ENCODE measurements at places on chromosomes 7 and 10.
A peak's percentile ranks its signal among the peaks of the same experiment; 100 is the strongest.

DNA sequence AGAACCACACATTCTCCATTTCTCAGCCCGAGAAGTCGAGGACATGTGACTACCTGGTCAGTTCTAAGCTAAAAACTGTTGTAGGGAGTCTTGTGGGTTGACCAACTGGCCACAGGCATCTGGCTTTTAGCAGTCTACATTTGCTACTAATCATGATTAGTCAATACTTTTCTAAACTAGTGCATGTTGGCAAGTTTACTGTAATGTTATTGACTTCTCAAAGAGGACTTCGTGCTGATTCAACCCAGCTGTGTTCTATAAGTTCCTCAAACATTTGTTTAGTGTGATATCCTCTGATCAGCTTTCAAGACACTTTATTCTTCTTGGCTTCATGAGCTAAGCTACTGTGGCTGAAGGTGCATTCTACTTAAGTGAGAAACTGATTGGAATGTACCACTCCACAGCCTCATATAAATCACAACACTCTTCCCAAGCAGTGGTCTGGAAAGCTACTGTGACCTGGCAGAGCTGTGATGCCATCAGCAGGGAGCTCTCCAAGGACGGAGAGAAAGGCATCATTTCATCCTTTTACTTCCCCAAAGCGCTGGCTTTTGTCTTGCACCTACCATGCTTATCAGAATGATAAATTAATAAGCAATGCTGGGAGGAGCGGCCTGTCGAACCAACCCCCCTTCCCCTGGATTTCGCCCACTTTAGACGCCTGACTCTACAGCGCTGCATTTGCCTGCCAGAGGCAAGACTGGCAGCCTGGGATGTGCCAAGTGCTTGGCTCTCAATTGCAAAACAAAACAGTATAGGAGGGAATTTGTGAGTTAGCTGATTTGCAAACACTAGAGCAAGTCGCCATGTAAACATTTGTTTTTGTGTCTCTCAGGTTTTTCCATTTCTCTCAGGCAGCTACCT, 206.7 kb upstream of the PLXNA4 start:
- no peak for DNase-seq

DNA sequence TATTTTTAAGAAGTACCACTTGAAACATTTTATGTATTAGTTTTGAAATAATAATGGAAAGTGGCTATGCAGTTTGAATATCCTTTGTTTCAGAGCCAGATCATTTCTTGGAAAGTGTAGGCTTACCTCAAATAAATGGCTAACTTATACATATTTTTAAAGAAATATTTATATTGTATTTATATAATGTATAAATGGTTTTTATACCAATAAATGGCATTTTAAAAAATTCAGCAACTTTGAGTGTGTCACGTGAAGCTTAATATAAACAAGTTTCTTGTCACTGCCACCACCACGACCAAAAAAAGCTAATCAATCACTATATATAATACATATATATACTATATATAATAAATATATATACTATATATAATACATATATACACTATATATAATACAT, 4.8 kb downstream of the IL6 start:
- no peak for DNase-seq

DNA sequence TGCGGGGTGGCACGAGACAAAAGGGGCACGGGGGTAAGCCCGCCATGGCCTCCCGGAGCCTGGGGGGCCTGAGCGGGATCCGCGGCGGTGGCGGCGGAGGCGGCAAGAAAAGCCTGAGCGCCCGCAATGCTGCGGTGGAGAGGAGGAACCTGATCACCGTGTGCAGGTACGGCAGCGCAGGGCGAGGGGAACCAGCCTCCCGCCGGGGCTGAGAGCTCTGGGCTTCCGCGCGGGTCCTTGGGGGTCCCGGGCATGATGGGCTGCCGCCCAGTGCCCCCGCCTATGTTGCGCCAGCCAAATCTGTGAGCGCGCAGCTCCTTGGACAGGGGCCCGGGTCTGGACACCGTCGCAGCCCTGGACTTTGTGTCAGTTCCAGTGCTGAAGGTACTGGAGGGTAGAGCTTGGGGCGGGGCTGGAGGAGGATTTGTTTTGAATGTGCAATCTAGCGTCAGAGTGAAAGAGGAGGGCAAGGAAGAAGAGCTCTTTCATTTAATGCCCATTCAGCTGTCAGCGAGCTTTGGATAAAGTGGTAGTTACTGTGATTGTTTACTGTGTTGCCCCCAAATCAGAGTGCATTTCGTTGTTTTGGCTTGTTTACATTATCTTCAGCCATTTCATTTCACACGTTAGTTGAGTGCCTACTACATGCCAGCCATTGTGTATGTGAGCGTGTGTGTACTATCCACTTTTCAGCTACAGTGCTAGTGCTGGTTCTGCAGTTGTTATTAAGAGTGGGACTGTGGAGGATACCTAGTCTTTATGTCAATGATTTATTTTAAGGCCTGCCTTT, 777 bp downstream of the RUNDC3B start:
- no peak for DNase-seq

GRCh38 chr7:149448961-149449360, 11.9 kb downstream of the ZNF777 start:
- DNase-seq = no peak

GRCh38 chr7:41067576-41067975, 635.3 kb downstream of the INHBA start:
- no peak for DNase-seq

GRCh38 chr10:106557951-106558733, 606.4 kb downstream of the SORCS1 start:
- DNase-seq = no peak

GRCh38 chr10:31953080-31953479, 24.4 kb upstream of the ARHGAP12 start:
- no peak for DNase-seq

DNA sequence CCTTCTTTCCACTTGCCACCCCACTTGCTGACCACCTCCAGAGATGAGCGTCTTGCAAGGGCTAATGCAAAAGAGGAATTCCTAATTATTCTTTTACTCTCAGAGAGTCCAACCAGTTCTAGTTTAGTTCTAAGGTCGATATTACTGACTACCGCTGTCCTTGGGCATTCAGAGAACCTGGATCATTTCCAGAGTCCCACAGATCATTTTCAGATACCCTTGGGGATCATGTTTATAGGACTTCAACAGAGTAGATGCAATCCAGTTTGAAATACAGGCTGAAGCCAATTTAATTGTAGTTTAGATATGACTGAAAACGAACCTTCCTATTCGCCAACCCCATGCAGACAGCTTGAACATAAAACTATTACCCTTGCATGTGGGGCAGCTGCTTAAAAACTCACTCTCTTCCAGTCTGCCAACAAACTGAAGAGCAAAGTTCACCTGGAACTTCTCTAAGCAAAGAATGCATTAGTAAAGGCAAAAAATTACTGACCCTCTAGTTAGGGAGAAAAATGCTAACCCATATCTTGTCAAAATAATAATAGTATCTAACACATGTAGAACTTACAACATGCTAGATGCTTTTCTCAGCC, 22.4 kb downstream of the CFAP69 start:
- no peak for DNase-seq

GRCh38 chr10:69218831-69219230, 1.3 kb upstream of the HKDC1 start:
- DNase-seq = no peak

GRCh38 chr7:98702021-98702420, 84.9 kb downstream of the NPTX2 start:
- no peak for DNase-seq

GRCh38 chr10:133568287-133568614, 2.9 kb upstream of the SYCE1 start:
- DNase-seq = no peak

- DNase-seq = no peak
Measured at GRCh38 chr7:2065528-2065927, 167.2 kb downstream of the MAD1L1 start.

GRCh38 chr10:24228642-24229041, 19.7 kb downstream of the KIAA1217 start:
- no peak for DNase-seq

GRCh38 chr10:36441557-36441956, 683.8 kb upstream of the ANKRD30A start:
- DNase-seq = no peak

DNA sequence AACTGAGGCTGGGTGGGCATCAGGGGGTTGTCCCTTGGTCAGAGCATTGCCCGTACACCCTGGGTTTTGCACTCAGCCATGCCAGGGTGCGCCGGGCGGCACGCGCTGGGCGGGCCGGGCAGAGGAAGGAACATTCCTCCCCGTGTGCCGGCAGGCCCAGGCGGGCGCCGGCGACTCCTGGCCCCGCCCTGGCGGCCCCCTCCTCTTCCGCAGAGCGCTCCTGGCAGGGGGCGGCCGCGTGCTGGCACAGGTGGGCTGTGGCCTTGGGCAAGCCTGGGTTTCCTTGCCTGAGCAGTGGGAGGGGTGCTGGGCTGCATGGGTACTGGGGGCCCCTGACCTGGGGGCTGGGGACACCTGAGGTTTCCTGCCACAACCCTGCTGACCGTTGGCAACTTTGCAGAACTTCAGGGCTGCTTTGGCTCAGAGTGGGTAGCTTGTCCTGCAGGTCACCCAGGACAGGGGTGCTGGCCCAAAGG, 3.9 kb downstream of the LFNG start:
- DNase-seq = no peak

DNA sequence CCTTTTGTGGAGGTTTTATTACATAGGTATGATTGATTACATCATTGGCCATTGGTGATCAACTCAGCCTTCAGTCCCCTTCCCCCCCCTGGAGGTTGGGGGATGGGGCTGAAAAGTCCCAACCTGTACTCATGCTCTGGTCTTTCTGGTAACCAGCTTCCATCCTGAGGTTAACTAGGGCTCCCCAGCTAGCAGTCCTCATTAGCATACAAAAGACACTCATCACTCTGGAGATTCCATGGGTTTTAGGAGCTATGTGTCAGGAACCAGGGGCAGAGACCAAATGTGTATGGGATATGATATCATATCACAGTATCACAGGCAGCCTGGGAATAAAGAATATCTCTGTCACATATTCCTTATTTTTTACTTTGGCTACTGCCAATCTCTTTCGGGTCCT, 13.6 kb downstream of the CCSER2 start:
- DNase-seq = no peak

DNA sequence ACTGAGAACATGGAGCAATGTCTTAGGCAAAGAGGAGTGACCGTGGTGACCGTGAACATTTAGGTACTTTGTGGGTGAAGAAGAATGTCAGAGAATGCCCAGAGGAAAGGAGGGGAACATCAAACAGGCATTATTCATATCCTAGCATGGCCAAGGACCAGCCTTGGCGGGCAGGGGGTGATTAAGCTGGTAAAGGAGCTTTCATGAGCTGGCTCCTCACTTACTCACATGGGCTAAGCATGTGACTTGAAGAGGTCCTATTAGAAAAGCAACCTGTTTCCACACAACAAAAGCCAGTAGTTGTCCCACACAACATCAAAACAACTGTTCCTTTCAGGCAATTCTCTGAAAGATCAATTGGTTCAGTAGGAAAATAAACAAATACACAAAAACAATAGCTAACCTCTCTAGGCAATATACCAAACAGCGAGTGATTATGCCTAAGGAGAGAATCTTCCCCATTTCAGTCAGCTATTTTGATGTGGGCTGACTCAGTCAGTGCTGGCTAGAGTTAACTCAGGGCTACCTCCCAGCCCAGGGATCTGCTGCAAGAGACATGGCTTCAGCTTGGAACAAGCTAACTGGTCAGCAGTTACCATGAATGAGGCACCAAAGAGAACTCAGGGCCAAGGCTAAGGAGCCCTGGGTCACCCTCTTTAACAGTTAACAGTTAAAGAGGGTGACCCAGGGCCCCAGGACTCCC, 283.5 kb downstream of the ARHGAP12 start:
- DNase-seq = no peak

GRCh38 chr10:78557433-78557925, 511.3 kb upstream of the ZMIZ1 start:
- no peak for DNase-seq

DNA sequence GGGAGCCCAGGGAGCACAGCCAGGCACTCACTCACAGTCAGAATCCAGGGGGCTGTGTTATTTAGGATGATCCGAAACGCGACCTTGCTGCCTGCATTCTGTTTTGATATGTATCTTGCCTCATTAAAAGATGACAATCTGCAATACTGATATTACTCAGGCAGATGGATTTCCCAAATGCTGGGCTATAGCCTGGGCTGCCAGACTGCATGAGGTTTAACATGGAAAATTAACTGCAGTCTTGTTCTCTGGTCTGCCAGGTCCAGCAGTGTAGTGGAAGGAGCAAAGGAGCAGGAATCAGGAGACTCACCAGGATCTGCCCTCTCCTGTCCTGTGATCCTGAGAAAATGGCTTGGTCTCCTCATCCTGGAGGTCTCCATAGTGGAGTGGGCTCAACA, 258.1 kb downstream of the PAXIP1 start:
- DNase-seq = no peak

- no peak for DNase-seq
Measured at GRCh38 chr10:132106431-132106830, 40.7 kb downstream of the JAKMIP3 start.

GRCh38 chr7:3564231-3564630, 263.2 kb downstream of the SDK1 start:
- DNase-seq = no peak

GRCh38 chr7:148598351-148598750, 7.8 kb downstream of the C7orf33 start:
- no peak for DNase-seq

DNA sequence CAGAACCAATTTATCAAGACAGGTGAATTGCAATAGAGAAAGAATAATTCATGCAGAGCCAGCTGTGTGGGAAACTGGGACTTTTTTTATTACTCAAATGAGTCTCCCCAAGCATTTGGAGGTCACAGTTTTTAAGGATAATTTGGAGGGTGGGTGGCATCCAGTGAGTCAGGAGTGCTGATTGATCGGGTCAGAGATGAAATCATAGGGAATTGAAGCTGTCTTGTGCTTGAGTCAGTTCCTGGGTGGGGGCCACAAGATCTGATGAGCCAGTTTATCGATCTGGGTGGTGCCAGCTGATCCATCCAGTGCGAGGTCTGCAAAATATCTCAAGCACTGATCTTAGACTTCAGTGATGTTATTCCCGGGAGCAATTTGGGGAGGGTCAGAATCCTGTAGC, 9.9 kb upstream of the MYO1G start:
- no peak for DNase-seq

- peak; percentile 26 for DNase-seq
Measured at GRCh38 chr10:103125323-103126267, 67.5 kb downstream of the NT5C2 start.

GRCh38 chr10:13637303-13637856, 50.6 kb downstream of the PRPF18 start:
- no peak for DNase-seq

DNA sequence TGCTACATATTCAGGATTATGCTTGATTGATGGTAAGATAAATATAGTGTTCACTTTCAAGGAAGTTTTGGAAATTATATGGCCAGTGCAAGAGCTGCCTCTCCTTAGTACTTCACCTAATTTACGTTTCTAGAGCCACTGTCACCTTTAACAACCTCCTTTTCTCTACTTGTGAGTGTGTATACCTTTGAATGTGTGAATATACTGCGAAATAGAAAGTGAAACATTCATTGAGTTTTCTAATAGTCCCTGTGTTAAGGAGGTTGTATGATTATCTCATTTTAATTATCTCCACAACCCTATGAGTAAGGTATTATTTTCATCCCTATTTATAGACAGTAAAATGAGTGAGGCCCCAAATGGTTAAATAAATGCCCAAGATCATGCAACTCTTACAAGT, 1050.5 kb downstream of the XPNPEP1 start:
- DNase-seq = no peak
